AG04449 (cell line): ENCODE measurements at places on chromosomes 13 and 19.

- DNase-seq: no peak
Measured at GRCh38 chr13:51243832-51244231, 21.6 kb downstream of the FAM124A start.

DNA sequence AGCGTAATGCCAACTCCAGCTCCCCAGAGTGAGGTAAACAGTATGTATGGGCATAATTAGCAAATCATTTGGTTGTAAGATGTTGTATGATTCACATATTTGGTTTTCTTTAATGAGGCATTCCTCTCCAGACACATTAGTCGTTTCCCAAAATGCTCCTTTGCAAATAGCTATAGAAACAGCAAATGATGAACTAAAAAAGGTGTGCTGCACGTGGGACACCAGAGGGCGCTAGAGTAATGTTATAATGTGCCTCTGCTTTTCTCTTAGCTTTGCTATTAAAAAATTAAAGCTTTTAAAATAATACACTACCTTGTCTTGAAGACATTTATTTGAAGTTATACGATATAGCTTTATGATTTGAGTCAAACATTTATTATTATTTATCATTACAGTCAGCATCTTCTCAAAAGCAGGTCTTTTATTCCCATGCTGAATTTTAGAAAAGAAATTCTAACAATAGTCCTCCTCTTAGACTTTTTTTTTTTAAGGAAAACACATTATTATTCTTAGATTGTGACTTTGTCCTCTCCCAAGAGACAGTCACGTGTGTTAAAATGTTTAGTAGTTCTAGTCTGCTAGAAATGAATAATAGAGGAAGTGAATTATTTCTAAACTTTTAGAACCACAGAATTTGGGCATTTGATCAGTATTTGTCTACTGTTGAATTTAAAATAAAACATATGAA is 121.6 kb upstream of the FRY start:
- no peak for DNase-seq

DNA sequence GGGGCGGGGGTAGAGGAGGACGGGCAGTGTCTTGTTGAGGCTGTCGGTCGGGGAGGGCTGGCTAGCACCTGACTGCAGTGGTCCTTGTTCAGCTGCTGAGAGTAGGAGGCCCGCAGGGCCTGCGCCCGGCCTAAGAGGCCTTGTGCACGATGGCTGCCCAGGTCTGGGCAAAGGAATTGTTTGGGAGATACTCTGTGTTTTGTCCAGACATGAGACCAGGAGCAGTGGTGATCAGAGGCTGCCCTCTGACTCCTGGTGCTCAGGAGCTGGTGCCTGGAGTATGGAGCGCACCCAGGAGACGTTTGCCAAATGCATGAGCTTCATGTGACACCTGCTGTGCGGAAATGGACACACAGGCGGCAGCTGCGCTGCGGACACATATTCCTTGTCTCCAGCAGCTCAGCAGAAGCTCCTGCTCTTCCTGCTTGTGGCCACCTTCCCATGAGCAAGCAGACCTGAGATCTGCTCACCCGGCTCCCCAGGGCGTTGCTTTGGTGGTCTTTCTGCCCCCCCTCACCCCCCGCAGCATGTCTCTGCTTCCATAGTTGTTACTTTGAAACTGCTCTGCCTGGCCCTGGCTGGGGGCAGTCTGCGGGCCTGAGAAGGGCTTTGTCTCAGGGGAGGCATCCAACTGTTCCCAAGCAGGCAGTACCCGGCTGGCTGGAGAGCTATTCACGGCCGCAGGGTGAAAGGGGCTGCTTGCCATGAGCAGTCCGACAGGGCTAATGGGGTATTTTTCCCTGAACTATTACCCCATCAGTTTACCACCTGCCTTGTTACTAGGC is 163.9 kb downstream of the TEX29 start:
- no peak for DNase-seq

DNA sequence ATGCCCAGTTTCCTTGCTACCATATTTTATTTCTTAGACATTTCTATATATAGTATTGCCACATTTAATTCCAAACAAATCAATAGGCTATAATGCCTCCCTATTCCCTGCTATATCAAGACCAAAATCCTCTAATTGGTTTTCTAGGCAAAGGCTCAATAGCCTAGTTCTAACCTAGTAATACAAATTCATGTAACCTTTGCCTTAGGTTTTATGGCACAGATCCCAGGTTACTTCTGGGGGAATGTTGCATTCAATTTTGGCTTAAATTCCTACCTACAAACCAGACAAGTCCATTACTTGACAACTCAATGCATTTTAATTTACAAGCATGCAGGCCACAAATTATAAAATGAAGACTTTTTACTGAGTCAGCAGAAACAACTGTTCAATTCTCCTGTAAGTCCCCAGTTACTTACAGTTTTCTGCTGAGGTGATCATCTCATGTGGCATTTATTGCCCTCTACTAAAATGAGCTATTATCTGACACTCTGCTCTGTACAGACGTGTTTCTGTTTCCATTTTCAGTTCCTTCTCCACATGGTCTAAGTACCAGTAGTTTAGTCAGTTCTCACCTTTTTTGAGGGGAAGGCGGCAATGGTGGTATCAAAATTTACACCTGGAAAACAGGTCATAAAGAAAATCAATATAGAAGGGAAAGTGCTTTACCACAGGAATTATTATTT is 11.7 kb downstream of the KCNRG start:
- no peak for DNase-seq

DNA sequence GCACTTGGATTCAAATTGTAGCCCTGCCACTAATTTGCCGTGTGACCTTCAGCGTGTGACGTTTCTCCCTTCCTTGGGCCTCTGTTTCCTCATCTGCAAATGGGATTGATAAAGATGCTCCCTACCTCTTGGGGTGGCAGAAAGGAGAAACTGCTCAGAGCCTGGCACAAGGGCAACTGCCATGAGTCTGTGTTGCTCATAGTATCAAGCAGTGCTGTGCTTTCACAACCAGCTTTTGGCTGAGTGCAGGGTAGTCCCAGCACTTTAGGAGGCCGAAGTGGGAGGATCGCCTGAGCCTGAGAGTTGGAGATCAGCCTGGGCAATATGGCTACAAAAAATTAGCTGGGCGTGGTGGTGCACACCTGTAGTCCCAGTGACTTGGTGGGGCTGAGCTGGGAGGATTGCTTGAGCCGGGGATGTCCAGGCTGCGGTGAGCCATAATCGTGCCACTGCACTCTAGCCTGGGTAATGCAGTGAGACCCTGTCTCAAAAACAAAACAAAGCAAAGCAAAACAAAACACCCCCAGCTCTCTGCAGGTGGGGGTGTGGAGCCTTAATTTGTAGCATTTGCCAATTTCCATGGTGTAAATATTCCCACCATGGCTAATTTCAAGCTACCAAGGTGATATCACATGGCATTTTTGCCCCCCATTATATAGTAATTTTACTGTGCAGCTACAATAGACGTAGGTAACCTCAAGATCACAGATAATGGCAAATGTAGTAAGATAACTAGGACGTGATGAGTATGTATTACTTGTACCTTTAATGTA is 1.6 kb upstream of the MARK4 start:
- no peak for DNase-seq

GRCh38 chr13:52130641-52131040 is 1.8 kb upstream of the NEK5 start:
- no peak for DNase-seq

DNA sequence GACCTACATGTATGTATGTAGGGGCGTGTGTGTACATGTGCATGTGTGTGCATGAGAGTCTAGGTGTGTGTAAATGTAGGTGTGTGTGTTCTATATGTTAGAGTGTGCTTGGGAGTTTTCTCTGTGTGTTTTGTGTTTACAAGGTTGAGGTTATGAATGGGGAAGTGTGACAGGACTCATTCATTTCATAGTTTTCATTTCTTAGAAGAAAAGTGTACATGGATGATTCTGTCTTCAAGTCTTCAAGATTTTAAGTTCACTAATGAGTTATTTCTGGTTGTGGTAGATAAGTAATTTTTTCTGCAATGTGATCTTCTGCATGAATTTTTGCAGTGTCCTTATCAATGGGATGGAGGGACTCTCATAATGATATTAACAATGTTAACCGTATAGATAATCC is 118.2 kb upstream of the SLC10A2 start:
- DNase-seq: no peak

DNA sequence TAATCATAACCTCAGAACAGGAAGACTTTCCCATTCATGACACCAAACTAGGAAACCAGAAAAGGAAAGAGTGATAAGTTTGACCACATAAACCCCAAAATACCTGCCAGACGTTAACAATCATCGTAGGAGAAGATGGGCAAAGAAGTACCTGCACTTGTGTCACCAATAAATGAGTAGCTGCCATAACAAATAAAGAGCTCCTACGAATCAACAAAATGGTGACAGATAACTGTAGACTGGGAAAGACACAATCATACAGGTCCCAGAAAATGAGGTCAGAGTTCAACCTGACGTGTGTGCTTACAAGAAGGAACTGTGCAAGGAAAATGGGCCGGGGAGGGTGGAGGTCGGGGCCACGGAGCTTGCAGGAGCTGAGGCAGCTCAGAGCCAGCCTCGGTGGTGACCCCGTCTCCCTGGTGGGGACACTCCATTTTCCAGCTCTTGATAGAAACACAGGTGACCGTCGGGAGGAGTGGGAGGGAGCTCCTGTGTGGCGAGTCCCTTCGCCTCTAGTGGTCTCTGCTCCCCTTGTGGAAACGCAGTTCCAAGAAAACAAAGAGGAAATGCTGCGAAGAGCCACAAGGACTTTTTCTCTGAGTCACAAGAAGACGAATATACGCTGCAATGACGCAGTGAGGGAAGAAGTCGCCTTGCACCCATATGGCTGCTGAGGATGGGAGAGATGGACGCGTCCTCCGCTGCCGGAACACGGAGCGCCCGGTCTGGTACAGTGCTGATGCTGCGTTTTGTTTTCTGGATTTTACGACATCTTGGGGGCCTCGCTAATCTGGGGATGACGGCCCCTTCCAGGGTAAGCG is 9.5 kb downstream of the PIP5K1C start:
- DNase-seq: no peak
